ENCODE measurements at places on chromosomes 3 and 15.
A peak's percentile ranks its signal among the peaks of the same experiment; 100 is the strongest.

DNA sequence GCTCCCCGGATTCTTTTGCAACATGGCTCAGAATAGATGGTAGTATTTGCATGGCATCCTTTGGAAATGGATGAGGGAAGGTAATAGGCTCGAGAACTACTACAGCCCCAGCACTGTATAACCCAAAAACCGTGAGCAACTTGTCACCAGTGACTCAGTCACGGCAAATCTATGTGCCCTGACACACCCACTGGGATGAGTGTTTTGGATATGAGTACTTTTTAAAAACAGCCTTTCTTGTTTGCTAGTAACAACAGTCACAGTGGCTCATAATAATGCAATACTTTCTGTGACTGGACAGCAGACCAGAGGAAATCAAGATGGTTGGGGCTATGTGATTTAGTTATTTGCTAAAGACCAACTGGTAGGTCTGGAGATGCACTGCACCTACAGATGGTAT, 299.6 kb downstream of the ULK4 start:
- DNase-seq = no peak

DNA sequence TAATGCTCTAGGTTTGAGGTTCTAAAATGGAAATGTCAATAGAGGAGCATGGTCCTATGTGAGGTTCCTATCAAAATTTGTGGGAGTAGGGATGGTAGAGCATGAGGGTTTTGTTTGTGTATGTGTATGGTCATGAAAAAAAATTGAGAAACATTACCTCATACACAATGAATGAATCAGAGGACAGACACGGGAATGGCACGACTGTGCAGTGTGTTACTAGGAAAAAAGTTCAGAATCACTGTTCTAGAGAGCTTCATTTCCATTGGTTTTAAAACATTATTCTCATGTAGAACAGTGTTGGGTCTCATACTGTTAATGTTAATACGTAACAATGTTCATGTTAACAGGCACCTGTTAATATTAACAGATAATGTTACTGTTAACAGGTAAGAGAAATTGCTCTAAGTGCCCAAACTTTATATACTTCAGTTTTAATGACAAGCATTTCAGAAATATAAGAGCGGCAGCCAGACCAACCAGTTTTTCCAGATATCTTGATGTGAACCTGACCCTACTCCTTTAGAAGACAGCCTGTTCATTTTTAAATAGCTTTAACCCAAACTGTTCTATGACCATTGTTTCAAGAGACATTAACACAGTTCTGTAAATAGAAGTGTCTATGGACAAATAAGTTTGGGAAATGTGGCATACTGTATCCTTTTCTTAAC, 48.0 kb downstream of the SLC15A2 start:
- no peak for DNase-seq

DNA sequence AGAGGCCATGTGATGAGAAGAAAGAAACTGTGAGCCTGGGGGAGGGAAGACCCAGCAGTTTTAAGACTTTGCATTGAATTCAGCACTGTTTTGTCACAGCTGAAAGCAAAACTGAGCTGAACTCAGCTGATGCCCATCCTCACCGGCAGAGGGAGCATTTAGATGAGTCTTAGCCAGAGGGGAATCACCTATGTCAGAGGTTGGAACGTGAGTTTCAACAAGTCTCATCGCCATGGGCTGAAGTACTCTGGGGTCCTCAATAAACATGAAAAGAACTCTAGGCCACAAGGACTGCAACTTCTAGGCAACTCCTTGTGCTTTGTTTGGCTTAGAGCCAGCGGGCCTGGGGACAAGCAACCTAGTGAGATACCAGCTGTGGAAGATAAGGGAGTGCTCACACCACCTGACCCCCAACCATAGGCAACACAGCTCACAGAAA, 324.5 kb downstream of the TBL1XR1 start:
- no peak for DNase-seq

GRCh38 chr3:112470788-112471187, 28.5 kb downstream of the BTLA start:
- DNase-seq = no peak

DNA sequence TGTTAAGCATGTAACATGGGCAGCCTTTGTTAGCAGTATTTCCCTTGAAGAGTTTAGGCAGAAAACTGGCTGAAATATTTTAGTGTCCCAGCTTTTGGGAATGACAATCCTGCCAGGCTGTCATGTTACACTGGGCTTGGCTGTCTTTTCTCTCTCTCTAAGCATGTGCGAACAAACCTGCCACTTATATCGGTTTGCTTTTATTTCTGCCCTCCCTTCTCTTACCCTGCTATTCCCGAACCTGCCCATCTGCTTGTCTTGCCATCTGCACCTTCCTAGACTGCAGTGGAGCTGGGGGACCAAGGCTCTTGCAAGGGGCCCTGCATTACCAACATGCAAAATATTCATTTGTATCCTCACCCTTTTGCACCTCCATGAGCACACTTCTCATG, 339.6 kb downstream of the EPHB1 start:
- DNase-seq = no peak

- no peak for DNase-seq
These were observed 73.4 kb upstream of the BNIP2 start for GRCh38 chr15:59762558-59762957.

DNA sequence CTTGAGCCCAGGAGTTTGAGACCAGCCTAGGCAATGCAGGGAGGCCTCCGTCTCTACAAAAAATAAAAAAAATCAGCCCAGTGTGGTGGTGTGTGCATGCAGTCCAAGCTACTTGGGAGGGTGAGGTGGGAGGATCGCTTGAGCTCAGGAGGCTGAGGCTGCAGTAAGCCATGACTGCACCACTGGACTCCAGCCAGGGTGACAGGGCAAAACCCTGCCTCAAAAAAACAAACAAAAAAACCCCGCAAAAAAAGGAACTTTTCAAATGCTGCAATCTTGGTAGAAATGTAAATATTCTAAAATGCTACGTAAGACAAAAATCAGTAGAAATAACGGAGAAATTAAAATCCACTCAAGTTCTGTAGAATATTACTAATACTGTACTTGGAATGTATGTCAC, 108.1 kb upstream of the MELTF start:
- DNase-seq = no peak

DNA sequence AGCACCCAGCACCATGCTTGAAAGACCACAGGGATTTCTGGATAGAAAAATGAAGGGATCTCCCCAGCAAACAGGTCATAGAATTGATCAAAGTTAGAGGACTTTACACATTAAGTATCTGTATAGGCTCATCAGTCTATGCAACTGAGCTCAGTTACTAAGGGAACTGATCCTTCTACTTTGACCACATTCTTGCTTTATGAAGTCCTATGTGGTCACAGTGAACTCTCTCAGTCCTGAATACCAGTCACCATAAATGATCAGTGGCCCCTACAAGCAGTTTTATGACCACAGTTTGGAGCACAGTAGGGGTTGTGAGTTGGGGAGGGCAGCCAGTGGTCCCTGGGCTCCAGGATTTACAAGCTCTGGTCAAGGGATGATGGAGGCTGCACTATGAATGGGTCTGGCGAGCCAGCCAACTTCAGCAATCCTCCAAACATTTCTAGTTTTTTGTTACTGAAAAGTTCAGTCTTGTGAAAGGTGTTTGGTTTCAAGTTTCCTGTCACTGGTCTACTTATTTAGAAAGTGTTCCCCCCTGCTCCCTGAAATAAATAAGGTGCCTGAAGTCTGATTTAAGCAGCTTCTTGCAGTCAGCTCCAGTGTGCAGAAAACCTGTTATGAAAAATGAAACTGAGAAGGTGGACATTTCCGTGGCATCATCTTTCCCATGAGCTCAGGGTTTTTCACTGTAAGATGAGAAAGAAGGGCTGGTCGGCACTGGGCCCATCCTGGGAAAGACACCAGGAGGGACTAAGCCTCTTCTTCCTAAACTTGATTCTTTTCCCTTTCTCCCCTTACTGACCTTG, 75.5 kb downstream of the DAPK2 start:
- DNase-seq = peak; percentile 38

DNA sequence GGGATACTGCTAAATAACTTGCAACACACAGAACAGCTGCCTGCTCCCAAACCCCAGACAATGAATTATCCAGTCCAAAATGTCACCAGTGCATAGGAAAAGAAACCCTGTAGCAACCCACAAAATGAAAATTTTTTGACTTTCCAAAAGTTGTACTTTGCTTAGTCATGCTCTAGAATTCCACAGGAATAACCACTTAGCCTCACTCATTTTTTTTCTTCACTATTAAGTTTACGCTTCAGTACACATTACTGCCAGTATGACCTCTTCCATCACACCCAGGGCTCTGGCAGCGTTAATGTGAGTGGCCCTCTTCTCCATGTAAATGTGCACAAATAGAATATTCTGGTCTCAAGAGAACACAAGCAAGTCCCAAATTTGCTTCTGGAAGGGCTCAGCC, 259.8 kb downstream of the MAGI1 start:
- DNase-seq = no peak

DNA sequence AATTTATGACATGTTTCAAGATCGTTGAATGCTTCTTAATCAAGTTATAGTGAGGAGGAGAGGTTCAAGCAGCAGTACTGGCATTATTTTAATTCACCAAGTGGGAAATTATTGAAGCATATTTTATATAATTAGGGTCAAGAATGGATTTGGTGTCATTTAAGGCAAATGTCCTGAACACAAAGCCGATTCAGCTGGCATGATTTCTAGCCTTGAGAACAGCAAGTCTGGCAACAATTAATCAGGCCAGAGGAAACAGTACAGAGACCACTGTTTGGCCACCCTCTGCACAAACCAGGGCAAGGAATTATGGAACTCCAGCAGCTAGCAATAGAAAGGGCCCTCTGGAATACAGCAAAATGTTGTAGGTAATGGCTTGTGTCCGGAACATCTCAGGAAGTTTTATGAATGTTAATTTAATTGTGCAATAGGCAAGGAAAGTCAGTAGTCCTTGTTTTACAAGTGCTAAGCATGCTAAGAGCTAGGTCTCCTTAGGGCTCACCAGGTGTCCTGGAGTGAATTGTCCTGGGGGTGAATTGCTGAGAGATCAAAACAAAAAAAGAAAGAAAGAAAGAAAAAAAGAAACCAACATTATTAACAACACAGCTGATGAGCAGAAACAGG, 38.7 kb upstream of the SNRK start:
- no peak for DNase-seq

- DNase-seq = no peak
These were observed 24.7 kb upstream of the SPRED1 start for GRCh38 chr15:38227941-38228340.

GRCh38 chr3:52670621-52671521, 14.8 kb downstream of the PBRM1 start:
- DNase-seq = no peak

GRCh38 chr3:118171236-118171852, 863.3 kb downstream of the IGSF11 start:
- DNase-seq = no peak

- no peak for DNase-seq
These were observed 514.1 kb upstream of the CFAP20DC start for GRCh38 chr3:59563966-59564365.

- no peak for DNase-seq
These were observed 5.1 kb upstream of the ANKRD63 start for GRCh38 chr15:40287968-40288367.

DNA sequence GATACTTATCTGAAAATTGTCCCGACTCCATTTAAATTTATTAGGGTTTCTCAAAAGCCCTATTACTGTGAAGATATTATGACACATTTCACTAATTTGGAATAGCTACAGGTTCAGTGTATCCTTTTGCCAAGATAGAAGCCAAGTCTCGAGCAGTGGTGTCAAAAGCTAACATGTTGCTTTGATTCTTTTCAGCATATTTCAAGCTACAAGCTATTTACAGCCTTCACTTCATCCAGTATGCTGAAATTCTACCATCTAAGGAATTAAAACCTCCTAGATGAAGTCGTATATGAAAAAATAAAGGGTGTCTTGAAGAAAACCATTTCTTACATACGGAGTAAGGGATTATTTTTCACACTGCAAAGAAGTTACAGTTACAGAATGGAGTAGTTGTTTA, 31.2 kb upstream of the ADAMTS9 start:
- DNase-seq = no peak

- DNase-seq = no peak
These were observed 581.7 kb downstream of the DIPK2A start for GRCh38 chr3:144553301-144553700.

DNA sequence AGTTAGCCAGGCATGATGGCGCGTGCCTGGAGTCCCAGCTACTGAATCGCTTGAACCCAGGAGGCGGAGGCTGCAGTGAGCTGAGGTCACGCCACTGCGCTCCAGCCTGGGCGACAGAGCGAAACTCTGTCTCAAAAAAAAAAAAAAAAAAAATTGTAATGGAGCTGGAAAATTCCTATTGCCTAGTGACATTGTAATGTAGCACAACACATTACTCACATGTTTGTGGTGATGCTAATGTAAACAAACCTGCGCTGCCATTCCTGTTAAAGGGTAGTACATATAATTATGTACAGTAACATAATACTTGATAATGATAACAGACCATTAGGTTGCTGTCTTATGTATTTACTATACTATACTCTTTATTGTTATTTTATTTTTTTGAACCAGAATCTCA, 39.1 kb downstream of the KNL1 start:
- DNase-seq = no peak

DNA sequence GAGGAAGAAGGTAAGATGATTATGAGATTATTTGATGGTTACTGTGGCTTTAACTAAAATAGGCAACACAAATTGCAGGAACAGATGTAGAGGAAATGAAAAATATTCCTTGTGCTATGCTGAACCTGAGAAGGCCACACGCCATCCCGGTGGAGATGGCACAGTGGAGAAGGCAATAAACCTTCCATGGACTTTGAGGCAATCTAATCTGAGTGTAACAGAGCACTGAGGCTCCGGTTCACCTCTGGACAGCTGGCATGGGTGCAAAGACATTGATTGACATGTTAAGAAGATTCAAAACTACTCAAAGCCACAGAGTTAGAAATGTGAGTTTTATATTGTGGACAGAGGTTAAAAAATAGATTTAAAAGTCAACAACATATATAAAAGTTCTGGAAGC, 535.7 kb downstream of the AGBL1 start:
- no peak for DNase-seq

GRCh38 chr15:50452927-50453326, 28.7 kb downstream of the USP8 start:
- no peak for DNase-seq

DNA sequence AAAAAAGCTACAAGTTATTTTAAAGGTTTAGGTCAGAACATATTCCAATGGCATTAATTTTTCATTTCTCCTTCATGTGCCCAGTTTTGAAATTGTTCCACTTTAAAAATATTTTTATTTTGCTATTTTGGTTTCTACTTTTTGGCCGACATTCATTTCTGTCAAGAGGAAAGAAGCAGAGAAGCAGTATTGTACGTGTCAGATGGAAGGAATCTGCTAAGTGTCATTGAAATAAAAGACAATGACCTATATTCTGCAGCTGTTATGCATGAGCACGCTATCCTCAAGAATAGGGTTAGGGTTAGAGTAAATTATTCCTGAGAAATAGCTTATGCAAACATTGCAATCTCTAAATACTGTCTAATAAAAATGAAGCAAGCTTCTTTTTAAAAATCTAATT, 941.7 kb downstream of the TUSC7 start:
- DNase-seq = no peak

DNA sequence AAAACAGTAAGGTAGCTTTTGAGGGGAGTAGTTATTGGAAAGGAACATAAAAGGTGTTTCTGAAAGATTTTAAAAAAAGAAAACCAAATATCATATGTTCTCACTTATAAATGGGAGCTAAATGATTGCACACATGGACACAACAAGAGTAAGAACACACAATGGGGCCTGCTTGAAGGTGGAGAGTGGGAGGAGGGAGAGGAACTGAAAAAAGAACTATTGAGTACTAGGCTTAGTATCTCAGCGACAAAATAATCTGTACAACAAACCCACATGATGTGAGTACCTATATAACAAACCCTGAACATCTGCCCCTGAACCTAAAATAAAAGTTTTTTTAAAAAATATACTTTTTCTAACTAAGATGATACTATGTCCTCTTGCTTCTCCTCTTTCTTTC, 138.3 kb downstream of the CGGBP1 start:
- DNase-seq = no peak

GRCh38 chr15:72423256-72423655, 25.2 kb downstream of the TMEM202 start:
- DNase-seq = no peak
